Hematopoietic multipotent progenitor cell treated with erythropoietin and hydrocortisone succinate and interleukin-3 and kit ligand, for 8 days (in vitro differentiated cells): ENCODE measurements at places on chromosomes 12 and 14.

- no peak for DNase-seq
Observed at GRCh38 chr12:5578775-5579174, 146.9 kb downstream of the NTF3 start.

DNA sequence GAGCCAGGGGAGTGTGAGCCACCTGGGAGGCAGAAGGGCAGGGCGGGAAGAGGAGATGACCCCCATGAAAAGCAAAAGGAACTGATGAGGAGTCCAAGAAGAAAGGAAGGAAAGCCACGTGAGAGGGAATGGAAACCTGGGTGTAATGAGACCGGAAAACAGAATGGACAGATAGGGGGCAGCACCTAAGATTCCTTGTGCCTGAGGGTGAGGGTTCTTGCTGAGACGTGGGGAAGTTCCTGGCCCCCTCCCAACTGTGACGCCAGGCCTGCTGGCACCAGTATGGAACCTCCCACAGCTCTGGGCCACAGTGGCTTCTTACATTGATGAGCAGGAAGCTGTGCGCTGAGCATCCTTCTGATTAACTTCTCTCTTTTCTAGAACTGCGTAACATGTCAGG is 30.8 kb downstream of the TTC7B start:
- DNase-seq = no peak

DNA sequence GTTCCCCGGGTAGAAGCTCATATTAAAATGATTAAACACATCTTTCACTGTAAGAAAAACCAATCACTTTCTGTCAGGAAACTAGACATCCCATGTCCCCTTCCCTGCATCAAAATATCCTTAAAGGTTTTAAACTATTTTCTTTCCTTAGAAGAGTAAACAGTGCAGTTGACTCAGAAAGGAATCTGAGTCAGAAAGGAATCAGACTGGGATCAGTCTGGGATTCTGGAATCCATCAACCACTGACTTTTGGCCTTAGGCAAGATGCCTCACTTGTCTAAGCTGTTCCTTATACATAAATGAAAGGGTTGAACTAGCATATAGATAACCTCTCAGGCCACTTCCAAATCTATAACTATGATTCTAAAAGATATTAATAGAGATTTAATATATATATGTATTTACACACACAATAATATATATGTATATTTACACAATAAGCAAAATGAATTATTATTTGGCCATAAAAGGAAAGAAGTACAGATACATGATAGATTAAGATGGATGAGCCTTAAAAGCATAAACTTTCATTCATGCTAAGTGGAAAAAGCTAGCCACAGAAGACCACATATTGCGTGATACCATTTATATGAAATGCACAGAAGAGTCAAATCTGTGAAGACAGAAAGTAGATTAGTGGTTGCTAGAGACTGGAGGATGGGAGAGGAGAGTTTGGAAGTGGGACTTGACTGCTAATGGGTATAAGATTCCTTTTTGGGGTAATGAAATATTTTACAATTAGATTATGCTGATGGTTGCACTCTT is 114.4 kb downstream of the SLC38A1 start:
- DNase-seq = no peak

GRCh38 chr14:90760591-90761316 is 55.5 kb downstream of the TTC7B start:
- DNase-seq = peak; percentile 48

DNA sequence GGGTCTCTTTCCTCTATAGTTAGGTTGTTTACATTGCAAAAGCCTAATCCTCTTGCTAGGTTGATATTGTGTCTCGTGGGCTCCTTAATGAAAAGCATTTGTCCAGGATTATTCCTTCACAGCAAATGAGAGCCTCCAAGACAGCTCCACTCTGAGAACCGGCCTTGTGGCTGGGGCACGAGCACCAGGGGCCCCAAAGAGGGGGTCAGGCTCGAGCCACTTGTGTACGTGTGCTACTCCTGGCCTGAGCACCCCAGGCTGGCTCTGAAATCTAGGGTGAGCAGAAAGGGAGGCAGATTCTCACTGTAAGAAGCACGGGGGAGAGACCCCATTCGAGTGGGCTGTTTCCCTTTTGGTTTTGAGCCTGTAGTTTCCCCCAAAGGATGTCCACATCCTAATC is 45.0 kb upstream of the FZD10 start:
- no peak for DNase-seq

DNA sequence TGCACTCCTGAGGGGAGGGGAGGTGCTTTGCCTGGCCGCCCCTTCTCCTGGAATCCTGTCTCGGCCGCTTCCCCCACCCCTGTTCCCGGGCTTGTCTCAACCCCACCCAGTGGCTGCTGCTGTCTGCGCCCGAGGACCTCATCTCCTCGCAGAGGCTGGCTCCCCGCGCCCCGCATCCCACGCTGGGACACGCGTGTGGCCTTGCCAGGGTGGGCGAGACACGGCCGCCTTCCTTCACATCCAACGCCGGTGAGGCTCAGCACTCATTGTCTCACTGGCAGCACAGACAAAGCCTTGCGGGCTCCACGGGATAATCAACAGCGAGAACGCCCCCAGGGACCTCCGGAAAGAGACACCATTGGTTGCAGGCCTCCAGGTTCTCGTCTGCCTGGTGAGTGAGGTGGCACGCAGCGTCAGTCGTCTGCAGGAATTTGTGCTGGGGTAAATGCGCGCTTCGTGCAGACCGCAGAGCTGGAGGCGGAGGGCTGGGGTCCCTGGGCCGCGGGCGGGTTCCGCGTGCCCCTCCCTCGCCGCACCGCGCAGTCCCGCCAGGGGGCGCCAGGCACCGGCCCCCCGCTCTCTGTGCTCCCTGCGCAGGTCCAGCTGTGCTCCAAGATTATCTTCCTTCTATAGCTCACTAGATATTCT is 26.8 kb downstream of the CCDC177 start:
- no peak for DNase-seq

DNA sequence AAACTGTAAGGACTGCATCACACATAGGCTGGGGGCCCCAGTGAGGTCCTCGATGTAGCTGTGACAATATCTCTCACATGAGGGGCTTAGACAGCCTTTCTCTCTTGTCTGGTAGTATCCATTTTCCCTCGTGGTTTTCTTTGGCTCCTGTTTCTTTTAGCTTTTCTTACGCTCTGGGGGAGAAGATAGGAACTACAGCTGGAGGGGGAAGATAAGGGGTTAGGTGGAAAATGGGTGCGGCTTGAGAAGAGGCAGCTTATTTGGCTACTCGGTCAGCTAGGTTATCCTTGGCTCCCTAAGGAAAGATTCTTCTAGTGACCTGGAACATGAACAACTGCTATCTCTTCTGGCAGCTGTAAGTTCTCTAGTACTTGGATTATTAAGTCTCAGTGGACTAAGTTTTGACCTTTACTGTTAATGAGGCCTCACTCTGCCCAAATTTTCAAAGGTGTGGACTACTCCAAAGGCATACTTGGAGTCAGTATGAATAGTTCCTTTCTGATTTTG is 28.7 kb upstream of the CPNE8 start:
- DNase-seq = peak; percentile 85

GRCh38 chr12:100141666-100141997 is 1.0 kb downstream of the BLTP3B start:
- peak; percentile 77 for DNase-seq

GRCh38 chr14:65100922-65101541 is 1.3 kb downstream of the MAX start:
- DNase-seq = no peak

- no peak for DNase-seq
Observed at GRCh38 chr12:4859478-4860210, 50.1 kb upstream of the KCNA1 start.

DNA sequence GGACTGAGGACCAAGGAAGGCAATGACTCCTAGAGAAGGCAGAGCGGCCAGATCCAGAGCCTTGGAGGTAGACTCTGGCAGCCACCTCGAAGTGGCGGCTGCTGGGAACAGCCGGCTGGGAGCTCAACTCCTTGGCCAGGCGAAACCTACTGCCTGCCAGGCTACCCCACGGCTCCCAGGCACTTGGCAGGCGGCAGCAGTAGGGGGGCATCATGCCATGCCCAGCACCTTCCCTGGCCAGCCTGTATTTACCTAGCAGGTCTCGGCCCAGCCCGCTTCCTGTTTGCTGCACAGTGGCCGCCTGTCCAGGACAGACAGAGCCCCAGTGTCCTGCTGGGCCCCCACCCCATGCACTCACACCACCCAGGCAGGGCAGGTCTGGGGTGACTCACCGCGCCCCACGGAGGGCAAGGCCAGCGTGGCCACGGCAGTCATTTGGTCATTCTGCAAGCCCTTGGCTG is 10.2 kb downstream of the TRPV4 start:
- DNase-seq = no peak

DNA sequence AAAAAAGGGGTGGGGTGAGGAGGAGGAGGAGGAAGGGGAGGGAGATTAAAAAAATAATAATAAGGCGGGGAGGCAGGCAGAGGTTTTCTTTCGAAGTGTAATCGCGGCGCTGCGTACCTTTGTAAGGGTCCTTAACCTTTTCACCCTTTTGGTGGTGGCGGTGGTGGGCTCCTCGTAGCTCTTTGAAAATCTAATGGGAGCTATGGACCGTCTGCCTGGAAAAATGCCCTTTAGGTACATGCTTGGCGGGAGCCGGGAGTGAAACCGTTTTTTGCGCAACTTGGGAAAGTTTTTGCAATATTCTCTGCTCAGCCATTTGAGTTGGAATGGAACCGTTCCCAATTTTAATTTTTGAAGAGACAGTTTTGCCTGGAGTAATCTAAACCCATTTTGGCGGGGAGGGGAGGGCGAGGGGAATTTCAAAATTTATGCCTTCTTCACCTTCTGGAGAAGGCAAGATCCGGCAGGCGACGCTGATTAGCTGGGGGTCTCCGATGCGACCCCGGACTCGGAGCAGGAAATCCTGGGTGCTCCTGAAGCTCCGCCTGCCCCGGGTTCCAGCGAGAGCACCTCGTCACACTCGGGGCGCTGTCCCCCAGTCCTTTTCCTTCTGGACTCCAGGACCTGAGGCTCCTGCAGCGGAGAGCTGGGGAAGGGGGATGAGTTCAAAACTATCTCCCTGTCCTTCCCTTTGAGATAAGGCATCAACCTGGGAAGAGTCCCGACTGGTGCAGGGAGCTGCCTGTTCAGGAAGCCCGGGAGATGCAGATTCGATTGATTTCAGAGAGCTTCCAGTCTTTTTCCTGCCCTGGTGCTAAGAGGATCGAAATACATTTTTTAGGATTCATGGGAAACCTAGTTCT is 74.6 kb upstream of the TBX5 start:
- no peak for DNase-seq

DNA sequence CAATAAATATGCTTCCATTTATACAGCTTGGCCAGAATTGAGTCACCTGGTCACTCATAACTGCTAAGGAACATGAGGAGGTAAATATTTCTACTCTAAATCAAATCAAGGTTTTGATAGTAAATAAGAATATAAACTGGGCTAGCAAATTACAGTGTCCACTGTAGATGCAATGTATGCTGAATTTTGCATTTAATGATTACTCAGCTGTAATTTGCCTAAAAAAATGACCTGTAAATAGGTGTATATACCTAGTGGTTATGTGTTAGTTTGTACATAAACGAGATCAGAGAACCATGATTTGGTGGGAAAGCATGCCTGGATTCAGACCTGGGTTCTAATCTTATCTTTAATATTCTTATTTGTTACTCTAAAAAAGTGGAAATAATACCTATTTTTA is 76.6 kb upstream of the CNTN1 start:
- no peak for DNase-seq

GRCh38 chr14:51818748-51819380 is 41.5 kb upstream of the GNG2 start:
- no peak for DNase-seq

DNA sequence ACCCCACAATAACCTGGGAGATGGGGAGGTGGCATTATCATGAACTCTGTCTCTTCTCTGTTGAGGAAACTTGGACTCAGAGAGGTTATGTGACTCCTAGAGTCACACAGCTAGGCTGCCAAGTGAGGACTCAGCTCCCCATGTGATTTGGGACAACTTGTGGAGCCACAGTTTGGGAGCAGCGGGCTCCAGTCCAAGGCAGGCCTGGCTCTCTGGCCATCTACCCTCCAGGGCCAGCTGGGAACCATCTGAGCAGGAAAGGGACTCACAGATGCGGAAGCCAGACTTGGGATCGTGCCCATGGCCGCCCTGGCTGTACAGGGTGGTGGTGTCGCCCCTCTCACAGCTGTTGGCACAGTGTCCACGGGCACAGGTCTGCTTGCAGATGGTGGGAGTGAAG is 59.1 kb downstream of the ISCA2 start:
- no peak for DNase-seq

DNA sequence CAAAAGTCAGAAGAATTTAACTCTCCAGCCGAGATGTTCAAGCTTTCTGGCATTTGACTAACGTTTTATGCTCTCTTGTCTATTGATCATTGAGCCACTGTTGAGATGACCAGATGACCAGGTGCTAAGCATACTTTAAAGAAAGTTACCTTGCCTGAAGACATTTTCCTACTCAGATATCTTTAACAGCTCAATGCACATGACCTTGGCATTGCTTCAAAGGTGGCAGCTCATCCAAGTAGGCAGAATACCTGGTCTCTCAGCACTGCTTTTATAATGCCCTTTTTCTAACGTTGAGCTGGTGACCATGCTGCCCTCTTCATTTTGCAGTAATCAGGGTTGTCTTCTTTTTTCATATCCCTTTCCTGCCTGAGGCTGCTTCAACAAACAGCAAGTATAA is 358.1 kb downstream of the RAD51B start:
- DNase-seq = no peak

DNA sequence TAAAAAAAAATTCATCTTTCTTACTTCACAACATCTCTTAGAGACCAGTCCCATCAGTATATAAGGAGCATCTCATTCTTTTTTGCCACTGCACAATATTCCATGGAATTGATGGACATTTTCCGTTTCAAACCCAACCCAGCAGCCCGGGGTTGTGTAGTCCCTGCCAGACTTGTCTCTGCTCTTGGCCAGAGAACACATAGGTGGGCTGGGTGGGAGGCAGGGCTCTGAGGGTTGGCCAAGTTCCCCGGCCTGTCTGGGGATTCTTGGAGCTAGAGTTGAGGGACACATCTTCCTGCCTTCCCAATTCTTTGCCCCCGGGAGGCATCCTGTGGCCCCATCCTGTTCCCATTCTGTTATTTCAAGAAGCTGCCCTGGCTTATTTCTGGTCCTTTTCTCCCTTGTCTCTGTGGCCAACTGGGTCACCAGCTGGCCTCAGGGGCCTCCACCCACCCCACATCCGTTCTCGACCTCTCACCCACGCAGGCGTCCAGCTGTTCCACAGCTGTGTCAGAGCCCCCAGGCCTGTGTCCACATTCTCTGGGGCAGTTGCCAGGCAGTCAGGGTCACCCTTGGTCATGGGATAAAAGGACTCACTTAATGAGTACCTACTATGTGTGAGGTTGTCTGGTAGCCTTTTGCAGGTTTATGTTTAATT is 52.0 kb upstream of the CCDC63 start:
- DNase-seq = no peak

GRCh38 chr14:23563473-23564180 is 4.0 kb downstream of the AP1G2 start:
- no peak for DNase-seq

DNA sequence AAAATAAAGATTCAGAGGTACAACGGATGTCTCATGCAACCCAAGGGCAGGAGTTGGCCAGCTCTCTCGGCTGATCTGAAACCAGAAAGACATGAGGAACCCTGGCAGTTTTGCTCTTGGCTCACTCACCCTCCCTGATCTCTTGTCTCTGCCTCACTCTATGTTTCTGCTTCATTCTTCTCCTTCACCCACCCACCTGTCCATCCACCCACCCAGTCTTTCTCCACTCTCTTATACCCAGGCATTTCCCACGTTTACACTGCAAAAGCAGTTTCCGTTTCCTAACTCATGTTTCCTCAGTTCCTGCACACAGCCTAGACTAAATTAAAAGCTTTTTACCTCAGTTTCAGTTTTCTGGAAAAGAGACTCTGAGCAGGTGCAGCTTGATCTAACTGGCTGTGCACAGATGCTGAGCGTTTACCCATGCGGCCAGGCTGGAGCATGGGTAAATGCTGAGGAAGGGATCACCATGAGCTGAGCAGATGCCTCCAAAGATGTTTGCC is 157.6 kb downstream of the PRKCH start:
- DNase-seq = no peak
